ENCODE measurements at places on chromosomes 2 and 18.

- no peak for DNase-seq
Measured at GRCh38 chr2:37587817-37588216, 83.6 kb downstream of the CDC42EP3 start.

GRCh38 chr2:10400568-10400977 is 47.6 kb downstream of the ODC1 start:
- DNase-seq = no peak

- DNase-seq = no peak
Measured at GRCh38 chr2:216181953-216182461, 72.9 kb downstream of the XRCC5 start.

- no peak for DNase-seq
Measured at GRCh38 chr2:22037274-22037673, 913.5 kb downstream of the TDRD15 start.

- DNase-seq = no peak
Measured at GRCh38 chr2:15941871-15942710, 1.7 kb downstream of the MYCN start.

DNA sequence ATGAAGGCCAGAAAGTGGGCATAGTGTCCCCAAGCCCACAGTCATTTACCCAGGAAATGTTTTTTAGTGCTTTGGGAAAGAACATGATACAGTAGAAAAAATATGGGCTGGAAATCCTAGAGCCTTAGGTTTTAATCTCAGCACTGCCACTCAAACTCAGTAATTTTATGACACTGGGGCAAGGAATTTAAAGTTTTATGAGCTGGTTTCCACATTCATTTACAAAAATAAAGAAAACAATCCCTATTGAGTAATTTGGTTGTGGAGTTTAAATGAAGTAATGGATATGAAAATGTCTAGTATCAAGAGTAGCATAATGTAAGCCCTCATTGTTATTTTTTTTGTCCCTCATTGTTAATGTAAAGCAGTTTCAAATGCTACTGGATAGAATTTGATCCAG is 51.5 kb upstream of the FRZB start:
- DNase-seq = no peak

- no peak for DNase-seq
Measured at GRCh38 chr2:159497256-159497655, 119.1 kb downstream of the BAZ2B start.

GRCh38 chr2:235495373-235496238 is 1.8 kb downstream of the AGAP1 start:
- DNase-seq = no peak

DNA sequence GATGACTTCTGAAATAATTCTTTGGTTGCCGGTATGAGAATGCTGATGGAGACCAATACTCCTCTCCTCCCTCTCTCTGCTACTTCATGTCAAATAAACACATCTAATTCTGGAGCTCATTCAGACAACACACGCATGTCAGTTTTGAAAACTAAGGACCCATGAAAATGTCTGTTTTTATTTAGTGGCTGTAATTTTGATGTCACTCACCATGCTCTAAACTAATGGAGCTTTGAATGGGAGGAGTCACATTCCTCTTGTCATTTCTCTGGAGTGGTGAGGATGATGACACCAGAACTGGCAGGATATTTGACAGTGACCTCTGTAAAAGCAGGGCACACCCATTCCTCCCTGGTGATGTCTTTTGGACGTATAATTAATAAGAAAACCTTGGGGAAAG is 163.0 kb downstream of the PHLPP1 start:
- no peak for DNase-seq
